ENCODE measurements at places on chromosomes 12 and 14.

DNA sequence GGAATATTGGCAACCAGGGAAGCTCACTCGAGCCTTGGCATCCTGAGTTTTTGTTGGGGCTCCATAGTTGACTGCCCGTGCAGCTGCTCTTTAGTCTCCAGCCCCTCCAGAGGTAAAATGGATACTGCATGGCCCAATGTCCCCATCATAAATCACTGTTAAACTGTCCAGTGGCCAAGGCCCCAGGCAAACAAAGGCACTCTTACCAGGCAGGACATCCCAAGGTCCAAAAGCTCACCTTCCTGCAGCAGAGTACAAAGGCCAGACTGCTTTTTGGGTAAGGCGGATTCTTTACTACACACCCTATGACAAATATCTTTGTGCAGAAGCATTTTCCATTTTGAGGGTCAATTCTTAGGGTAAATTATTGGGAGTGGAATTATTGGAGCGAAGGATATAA is 81.1 kb downstream of the GPATCH2L start:
- DNase-seq = no peak

GRCh38 chr12:98456576-98457573 is 58.5 kb upstream of the TMPO start:
- DNase-seq = peak; percentile 60

DNA sequence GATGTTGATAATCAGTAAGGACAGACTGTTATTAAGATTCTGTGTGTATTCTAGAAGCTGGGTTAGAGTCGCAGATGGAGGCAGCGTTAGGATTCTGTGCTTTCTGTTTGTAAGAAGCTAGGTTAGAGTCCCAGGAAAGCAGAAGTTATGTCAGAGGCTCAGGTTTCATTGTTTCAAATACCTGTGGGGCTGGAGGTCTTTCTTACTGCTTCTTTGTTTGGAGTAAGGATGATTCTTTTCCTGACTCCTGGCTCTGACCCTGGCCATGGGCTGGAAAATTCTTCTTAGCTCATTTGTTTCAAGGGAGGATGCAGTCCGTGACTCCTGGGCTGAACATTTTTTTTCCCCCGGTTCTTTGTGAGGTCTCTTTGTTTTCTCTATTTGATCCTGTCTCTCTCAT is 5.2 kb downstream of the MUCL1 start:
- no peak for DNase-seq

GRCh38 chr14:44162197-44162596 is 344.9 kb downstream of the FSCB start:
- DNase-seq = no peak

- DNase-seq = no peak
These were observed 68.4 kb upstream of the FLRT2 start for GRCh38 chr14:85461432-85462133.

- DNase-seq = peak; percentile 51
These were observed 40.6 kb downstream of the SLC15A4 start for GRCh38 chr12:128783129-128783574.
